ENCODE measurements at places on chromosomes 16 and 17.

GRCh38 chr17:72733619-72734282, 358.7 kb downstream of the SLC39A11 start:
- DNase-seq, result no peak

GRCh38 chr17:34739386-34739785, 160.0 kb downstream of the TMEM132E start:
- DNase-seq, result no peak

DNA sequence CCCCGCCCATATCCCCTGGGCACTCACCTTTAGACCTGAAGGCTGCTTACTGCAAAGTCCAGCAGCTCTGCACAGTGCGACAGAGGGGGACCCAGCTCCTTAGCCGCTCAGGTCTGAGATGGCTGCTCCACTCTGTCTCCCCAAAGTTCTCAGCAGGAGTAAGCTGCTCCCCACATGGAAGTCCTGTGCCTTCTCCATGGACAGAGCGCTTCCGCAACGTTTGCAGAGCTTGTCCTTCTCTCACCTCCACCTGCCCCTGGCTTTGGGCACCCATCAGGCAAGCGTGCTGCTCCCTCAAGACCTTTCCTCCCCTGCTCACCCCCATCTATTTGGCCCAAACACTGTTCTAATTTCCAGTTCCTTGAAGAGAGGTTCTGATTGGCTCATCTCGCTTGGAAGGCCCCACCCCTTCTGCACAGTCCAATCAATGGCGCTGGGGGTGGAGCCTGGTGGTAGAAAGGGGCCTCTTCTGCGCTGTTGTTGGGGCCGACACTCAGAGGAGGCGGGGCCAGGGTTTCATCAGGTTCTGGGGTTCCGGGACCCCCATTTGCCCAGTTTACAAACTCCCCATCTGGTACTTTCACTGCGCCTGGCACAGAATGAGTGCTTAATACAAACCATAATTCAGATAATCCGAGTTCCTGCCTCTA, 137.2 kb downstream of the CYLD start:
- DNase-seq, result no peak

DNA sequence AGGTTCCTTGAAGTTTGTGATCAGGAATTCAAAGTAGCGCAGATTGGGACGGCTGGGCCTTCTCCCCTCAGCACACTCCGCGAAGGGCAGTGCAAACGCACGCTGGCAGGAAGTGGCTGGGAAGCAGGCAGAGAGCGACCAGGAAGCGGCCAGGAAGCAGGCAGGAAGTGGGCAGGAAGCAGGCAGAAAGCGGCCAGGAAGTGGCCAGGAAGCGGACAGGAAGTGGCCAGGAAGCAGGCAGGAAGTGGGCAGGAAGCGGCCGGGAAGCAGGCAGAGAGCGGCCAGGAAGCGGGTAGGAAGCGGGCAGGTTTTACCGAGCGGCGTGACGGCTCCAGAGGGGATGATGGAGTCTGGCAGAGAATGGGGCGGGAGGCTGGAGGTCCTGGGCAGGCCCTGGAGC, 3.2 kb downstream of the DPEP1 start:
- no peak for DNase-seq

- no peak for DNase-seq
These were observed 12.1 kb downstream of the METRNL start for GRCh38 chr17:83091257-83092141.

- no peak for DNase-seq
These were observed 19.0 kb upstream of the NBR1 start for GRCh38 chr17:43151880-43152456.

GRCh38 chr16:77790009-77790372, 1.6 kb downstream of the VAT1L start:
- DNase-seq, result no peak

- no peak for DNase-seq
These were observed 287.3 kb upstream of the AXIN2 start for GRCh38 chr17:65848751-65849150.

Data from NCI-H2029 treated with DMSO at 0.1 percent for 48 hours (cell line).